ENCODE measurements at places on chromosomes 1 and 21.

DNA sequence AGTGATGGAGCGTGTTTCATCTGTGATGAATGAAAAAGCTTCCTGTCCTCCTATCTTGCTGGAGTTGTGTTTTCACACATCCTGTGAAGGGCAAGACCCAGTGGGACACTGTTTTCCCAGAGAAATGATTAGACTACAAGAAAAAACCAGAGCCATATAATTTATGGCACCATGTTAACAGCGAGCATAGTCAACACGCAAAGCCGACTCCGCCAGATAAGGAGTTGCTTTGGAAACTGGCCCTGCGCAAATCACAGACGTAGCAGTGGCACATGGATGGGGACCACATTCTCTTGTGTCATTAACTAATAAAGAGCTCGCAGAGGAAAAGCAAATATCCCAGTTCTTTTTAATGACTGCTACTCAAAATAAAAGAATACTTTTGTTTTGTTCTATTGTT lies 471.2 kb upstream of the RUNX1 start:
- H3K4me3 ChIP-seq: no peak overlapping the region
- no peak for DNase-seq
- H3K4me1 ChIP-seq: peaks cover 40% of the 10 kb centered on the region
- H3K27me3 ChIP-seq: peaks cover 17% of the 10 kb centered on the region
- H3K27ac ChIP-seq: no peak overlapping the region

GRCh38 chr1:176745945-176746344 lies 283.0 kb downstream of the PAPPA2 start:
- no peak overlapping the region for H3K4me3 ChIP-seq
- H3K27me3 ChIP-seq: peaks cover 5% of the 10 kb centered on the region
- no peak overlapping the region for H3K27ac ChIP-seq
- DNase-seq: no peak
- no peaks in the 10 kb centered on the region for H3K4me1 ChIP-seq
- H3K36me3 ChIP-seq: peaks cover 5% of the 10 kb centered on the region

- H3K4me1 ChIP-seq: no peaks in the 10 kb centered on the region
- no peak for DNase-seq
- H3K27ac ChIP-seq: no peak overlapping the region
- no peak overlapping the region for H3K4me3 ChIP-seq
- no peaks in the 10 kb centered on the region for H3K27me3 ChIP-seq
Observed at GRCh38 chr21:14076143-14076806, 134.5 kb downstream of the LIPI start.

- peaks cover 7% of the 10 kb centered on the region for H3K4me1 ChIP-seq
- no peak for DNase-seq
- no peak overlapping the region for H3K4me3 ChIP-seq
- H3K27me3 ChIP-seq: peaks cover 10% of the 10 kb centered on the region
- no peaks in the 10 kb centered on the region for H3K36me3 ChIP-seq
Observed at GRCh38 chr1:183374825-183375224, 43.4 kb downstream of the NMNAT2 start.

GRCh38 chr1:233614743-233615521 lies 1.0 kb downstream of the KCNK1 start:
- peak; percentile 13 for DNase-seq
- peaks cover 79% of the 10 kb centered on the region for H3K27me3 ChIP-seq
- H3K4me1 ChIP-seq: peaks cover 34% of the 10 kb centered on the region

DNA sequence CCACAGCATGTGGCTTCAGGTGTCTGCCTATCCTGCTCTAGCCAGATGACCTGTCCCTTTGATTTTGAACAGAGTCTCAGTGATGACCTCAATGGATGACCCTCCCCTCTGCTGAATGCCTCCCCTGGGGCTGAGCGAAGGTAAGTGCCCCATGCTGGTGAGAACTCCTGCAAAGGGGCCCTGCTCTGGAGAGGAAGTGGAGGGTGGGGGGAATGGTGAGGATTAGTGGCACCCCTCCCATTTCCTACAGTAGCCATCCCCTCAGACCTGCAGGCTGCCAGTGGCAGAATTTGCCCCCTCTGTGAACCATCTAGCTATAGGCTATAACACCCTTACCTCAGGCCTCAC lies 3.7 kb upstream of the PMVK start:
- H3K36me3 ChIP-seq: no peaks in the 10 kb centered on the region
- H3K27ac ChIP-seq: no peak overlapping the region
- H3K27me3 ChIP-seq: peaks cover 5% of the 10 kb centered on the region
- no peak for DNase-seq
- no peak overlapping the region for H3K4me3 ChIP-seq
- peaks cover 67% of the 10 kb centered on the region for H3K4me1 ChIP-seq

GRCh38 chr1:213066363-213066762 lies 15.3 kb downstream of the RPS6KC1 start:
- H3K4me1 ChIP-seq: no peaks in the 10 kb centered on the region
- no peak for DNase-seq
- H3K27me3 ChIP-seq: peaks cover 3% of the 10 kb centered on the region
- no peak overlapping the region for H3K4me3 ChIP-seq

DNA sequence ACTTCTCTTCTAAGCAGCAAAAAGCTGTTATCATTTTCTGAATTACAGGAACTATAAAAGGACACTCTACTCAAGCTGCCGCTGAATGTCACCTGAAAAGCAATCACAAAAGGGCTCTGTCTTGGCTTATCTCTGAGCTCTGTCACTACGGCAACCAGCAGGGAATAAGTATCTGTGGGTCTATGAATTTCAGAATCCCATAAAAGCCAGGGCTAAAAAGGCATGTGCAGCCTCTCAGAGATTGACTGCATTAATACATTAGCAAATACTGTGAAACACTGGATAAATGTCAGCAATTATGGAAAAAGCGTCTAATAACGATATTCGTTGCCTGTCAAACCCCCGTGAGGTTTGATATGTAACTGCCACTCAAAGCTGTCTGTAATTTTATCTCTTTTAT lies 210.2 kb upstream of the DMRTA2 start:
- no peak overlapping the region for H3K27ac ChIP-seq
- no peaks in the 10 kb centered on the region for H3K27me3 ChIP-seq
- H3K36me3 ChIP-seq: no peaks in the 10 kb centered on the region
- DNase-seq: no peak

DNA sequence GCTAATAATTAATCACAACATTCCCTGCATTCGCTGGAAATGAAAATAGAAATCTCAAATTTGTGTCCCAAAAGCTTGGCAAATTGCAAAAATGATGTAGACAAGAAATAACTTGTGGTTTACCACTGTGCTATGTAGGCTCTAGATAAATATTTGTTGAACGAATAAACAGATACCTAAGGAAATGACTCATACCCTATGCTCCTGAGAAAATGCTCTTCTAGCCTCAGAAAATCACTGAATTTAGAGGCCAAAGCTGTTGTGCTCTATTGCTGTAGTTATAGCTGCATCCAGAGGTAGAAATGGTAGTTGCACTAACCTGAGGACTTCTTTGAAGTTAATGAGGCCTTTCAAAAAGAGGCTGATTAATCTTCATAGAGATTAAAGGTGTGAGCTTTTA lies 142.0 kb upstream of the ZNHIT6 start:
- H3K4me3 ChIP-seq: no peak overlapping the region
- peaks cover 9% of the 10 kb centered on the region for H3K27me3 ChIP-seq
- H3K27ac ChIP-seq: no peak overlapping the region
